CD4-positive, alpha-beta memory T cell (primary cell): ENCODE measurements at places on chromosomes 13 and 19. TPM values are rescaled to one million over a fixed set of nuclear protein-coding genes. Genes with fewer than 3 reads are reported as not detected.

GRCh38 chr13:95403349-95404140, 102.3 kb upstream of the ABCC4 start:
- no peak for DNase-seq

- DNase-seq = no peak
Measured at GRCh38 chr19:29106346-29106885, 106.5 kb downstream of the UQCRFS1 start.

DNA sequence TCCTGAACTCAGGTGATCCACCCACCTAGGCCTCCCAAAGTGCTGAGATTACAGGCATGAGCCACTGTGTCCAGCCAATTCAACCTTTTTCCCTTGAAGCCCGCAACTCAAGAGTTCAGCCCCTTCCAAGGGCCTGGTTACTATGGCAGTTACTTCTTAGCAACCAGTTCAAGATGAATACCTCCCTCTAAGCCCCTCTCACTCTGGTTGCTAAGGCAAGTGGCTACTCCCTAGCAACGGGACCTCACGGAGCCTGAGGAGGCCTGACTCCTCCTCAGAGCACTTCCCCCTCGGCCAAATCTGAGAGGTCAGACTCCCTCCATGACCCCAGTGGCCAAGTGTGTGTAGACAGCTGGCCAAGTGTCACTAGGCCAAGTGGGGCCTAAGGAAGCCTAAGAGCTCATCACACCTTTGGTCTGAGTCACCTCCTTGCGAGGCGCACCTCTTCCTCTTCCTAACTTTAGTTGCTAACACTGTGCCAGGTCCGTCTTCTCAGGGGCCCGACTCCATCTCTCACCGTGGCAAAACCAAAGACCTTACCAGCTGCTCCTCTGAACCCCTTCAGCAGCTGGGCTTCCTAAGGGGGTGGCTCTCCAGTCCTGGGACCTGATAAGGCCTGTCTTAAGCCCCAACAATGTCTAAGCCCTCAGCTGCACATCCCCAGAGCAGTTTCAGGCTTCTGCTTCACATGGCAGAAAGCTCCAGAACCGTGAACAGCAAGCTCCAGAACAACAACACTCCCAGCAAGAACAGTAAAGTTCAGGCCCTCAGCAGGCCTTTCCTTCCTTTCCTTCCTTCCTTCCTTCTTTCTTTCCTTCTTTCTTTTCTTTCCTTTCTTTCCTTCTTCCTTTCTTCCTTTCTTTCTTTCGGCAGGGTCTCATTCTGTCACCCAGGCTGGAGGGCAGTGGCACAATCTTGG, 9.6 kb downstream of the CD37 start:
- no peak for DNase-seq

GRCh38 chr13:98923641-98924397, 54.0 kb downstream of the DOCK9 start:
- DNase-seq = no peak

- no peak for DNase-seq
Measured at GRCh38 chr19:22422211-22422610, at the start of gene ZNF98. ZNF98 (minus strand) TSS chr19:22422346; CDS start chr19:22422224, 122 bp downstream.

DNA sequence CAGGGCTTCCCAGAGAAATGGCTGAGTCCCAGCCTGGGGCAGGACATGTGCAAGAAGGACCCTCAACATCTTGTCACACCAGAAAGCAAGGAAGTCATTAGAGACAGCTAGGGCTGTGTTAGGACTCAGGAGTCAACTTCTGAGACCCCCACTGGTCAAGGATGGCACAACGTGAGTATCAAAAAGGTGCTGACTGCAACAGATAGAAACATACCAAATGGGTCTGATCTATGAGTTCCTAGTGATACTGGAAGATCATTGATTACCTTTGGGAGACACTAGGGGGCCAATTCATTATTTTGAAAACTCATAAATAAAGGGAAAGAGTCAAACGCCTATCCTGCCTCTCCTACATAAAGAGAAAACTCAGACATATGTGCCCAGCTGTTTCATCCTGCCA, 73.5 kb upstream of the GJB6 start:
- DNase-seq = no peak

GRCh38 chr13:110466266-110466915, 95.1 kb downstream of the RAB20 start:
- DNase-seq = no peak

DNA sequence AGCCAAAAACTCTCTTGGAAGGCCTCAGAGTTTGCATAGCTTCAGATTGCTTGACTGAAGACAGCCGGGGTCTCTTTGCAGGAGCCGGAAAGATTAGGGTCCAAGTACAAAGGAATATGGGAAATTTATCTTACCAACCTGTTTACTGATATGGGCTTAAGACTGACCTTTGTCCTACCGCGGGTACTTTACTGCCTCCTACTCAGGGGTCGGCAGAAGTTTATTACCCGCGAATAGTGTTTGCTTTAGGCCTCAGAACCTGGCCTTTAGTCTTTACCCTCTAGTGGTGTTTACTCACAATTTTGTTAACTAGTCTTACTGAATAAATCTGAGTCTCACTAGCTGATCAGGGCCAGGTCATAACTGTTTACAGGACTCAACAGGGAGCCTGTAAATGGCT, 765.4 kb upstream of the SPRY2 start:
- DNase-seq = no peak

- no peak for DNase-seq
Measured at GRCh38 chr13:100297413-100297812, 208.5 kb downstream of the PCCA start.

DNA sequence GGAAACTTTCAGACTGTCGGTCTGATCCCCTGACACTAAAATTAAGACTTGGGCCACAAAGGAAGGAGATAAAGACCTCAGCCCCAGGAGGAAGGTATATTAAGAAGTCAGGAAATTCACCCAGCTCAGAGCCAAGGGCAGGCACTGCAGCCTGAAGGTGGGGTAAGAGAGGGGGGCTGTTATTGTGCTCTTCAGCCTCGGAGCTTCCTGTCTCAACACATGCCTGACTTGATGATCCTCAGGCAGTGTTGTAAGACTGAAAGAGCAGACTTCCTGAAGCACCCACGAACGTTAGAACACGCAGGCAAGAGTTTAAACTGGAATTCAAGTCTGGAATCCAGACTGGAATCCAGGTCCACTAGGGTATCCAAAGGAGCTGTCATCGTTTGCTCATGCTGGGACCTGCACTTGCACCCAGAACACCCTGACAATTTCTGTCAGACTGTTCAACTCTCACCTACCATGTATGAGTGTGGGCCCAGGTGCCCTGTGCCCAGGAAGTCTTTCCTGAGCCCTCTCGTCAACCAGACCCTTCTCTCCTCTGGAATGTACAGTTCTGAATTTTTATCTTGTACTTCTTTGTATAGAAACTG, 10.7 kb upstream of the FLT1 start:
- DNase-seq = no peak

DNA sequence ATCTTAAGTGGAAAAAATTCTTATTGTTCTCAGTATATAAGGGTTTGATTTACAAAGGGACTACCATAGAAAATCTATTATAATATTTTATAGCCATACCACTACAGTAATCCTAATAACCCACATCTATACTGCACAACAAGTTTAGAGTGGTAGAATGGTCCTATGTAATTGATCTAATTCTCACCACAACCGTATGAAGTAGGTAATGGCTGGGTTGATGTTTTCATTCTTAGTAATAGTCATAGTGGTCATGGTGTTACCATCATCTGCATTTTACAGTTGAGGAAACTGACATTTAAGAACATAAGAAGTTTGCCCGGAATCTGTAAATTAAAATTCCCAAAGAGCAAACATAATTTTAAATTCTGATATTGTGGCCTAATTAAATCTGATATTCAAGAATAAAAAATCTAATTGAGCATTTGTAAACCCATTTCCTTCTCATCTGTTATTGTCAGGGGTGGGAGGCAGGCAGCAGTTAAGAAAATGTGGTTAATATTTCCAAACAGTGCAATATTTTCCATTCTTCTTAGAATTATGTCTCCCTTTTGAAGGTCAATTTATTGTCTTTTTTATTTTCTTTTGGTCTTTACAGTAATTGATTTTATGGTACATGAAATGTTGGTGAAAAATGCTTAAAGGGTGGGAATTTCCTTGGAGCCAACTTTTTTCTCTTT, 65.6 kb downstream of the DHRS12 start:
- DNase-seq = no peak

DNA sequence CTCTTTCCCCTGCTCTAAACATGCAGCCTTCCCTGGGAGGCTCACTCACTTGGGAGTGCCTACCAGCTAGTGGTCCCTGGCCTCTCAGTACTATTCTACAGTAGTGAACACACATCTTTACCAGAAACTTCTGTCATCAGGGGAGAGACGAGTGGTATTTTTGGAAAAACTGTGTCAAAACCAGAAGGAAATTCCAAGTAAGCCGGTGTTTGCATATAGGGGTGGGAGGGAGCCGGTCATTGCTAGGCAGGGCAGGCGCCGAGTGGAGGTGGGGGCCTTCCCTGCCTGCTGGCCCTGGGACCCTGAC, 7.0 kb downstream of the RPS9 start:
- DNase-seq = no peak

DNA sequence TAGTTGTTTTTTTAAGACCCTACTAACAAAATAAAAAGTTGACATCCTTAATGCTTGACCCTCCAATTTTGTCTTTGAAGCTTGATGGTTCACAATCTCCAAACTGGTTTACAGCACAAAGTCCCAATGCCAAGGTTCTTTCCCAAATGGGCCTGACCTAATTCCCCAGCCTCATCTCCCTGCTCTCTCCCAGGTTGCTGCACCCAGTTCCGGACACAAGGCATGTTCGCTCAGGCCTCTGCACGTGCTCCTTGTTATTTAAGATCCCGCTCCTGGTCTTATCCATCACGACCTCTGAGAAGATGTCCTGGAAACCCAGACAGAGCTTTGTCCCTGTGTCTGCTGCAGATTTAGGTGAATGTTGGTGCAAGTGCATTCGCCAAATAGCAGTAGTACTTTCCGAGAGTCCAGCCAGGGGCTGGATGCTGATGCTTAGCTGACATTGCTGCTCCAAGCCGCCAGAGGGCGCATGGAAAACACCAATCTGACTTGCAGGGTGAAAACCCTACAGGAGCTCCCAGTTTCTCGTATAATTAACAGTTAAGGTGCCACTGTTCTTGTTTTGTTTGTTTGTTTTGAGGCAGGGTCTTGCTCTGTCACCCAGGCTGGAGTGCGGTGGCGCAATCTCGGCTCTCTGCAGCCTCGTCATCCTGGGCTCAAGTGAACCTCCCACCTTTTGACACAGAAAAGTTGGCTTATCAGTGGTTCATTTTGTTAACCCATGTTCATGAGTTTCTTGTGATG, 18.5 kb downstream of the LYPD3 start:
- DNase-seq = peak; percentile 81

GRCh38 chr13:51518827-51519226, 65.4 kb upstream of the WDFY2 start:
- DNase-seq = no peak

DNA sequence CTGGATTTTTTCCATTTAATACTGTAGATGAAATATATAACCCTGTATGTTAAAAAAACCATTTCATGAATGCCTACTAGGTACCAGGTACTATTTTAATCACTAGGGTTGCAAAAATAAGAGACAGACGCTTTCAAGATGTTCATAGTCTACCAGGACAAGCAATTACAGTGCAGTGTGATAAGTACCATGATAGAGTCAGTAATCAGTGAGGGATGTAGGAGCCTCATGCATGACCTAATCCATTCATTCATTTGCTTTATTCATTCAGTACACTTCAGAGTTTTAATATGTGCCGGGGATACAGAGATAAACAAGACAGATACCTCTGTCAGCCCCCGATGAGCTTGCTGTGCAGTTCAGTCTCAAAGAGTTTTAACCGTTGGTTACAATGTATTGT, 3.0 kb downstream of the WASF3 start:
- no peak for DNase-seq

- DNase-seq = no peak
Measured at GRCh38 chr19:37513397-37513796, 6.7 kb downstream of the ZNF793 start.

- no peak for DNase-seq
Measured at GRCh38 chr13:44012910-44013757, 133.4 kb downstream of the LACC1 start.

DNA sequence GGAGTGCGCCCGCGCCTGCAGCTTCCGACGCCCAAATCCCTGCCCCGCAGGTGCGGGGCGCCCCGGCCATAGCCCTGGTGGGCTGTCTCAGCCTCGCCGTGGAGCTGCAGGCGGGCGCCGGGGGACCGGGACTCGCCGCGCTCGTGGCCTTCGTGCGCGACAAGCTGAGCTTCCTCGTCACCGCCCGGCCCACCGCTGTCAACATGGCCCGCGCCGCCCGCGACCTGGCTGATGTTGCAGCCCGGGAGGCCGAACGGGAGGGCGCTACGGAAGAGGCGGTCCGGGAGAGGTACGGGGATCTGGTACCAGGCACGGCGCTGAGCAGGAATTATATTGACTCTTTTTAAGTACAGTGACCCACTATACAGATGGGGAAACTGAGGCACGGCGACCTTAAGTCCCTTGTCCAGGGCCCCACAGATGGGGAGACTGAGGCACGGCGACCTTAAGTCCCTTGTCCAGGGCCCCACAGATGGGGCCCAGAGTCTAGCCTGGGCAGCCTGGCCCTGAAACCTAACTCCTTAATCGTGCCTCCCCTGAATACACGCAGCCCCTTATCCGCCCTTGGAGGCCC, 586 bp downstream of the MRI1 start:
- peak; percentile 40 for DNase-seq

DNA sequence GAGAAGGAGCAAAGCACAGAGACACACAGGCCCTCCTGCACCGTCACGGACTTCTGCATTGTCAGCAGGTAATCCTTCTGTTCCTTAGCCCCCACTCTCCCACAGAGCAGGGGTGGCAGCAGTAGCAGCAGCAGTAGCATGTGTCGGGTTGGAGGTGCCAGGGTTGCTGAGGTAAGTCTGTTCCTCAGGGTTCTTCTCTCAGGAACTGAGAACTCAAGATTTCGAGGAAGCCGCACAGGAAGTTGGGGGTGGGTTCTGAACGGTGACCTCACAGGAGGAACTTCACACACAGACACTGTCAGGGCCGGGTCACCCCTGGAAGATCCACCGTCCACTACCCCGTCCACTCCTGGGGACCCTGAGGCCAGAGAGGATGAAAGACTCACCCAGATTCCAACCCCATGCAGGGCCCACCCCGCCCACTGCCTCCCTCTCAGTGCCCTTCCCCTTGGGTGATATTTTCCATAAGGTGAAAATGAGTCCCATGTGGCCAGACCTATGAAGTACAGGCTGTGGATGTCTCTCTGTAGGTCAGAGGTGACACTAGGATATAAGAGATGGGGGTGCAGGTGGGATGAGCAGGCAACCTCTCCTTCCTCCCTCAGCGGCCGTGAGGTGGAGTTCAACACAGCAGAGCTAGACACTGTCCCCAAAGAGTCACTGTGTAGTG, at the start of gene SIGLEC12:
SIGLEC12 (minus strand) TSS at position 207 of the 670 bp plus-strand sequence; CDS start at position 140, 67 bp downstream.
- no peak for DNase-seq

Gene NTN5
- 2.3 TPM for total RNA-seq

Gene ZNF850
- 5.4 TPM for total RNA-seq

Gene SRRM5
- total RNA-seq = 0.99 TPM

Gene FUT6
- not detected for total RNA-seq

Gene RXFP2
- total RNA-seq = not detected

Gene TMEM145
- not detected for total RNA-seq
